ENCODE measurements at places on chromosomes 6 and 20.

DNA sequence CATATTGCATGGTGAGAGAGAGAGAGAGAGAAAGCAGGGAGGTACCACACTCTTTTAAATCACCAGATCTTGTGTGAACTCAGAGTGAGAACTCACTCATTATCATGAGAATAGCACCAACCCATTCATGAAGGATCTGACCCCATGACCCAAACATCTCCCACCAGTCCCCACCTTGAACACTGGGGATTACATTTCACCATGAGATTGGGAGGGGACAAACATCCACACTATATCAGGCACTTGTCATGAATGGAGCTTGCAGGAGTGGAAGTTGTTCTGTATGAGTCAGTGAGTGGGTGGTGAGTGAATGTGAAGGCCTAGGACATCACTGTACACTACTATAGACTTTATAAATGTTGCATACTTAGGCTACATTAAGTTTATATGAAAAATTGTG, 47.7 kb upstream of the RNF182 start:
- DNase-seq: no peak

DNA sequence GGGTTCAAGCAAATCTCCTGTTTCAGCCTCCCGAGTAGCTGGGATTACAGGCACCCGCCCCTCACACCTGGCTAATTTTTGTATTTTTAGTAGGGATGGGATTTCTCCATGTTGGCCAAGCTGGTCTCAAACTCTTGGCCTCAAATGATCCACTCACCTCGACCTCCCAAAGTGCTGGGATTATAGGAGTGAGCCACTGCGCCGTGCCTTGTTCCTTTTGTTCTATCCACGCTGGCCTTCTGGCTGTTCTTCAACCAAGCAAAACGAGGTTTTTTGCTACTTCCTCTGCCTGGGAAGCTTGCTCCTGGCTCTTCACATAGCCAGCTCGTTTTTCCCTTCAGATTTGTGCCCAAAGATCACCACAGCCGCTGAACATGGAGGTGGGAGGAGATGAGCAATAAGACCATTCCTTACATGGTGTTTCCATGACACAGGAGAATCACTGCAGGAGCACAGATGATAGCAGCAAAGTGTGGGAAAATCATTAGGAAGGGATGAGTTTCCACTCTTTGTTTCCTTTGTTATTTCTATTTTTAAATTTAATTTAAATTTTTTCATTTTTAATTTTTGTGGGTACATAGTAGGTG, 201.0 kb upstream of the ZNF217 start:
- DNase-seq: no peak

DNA sequence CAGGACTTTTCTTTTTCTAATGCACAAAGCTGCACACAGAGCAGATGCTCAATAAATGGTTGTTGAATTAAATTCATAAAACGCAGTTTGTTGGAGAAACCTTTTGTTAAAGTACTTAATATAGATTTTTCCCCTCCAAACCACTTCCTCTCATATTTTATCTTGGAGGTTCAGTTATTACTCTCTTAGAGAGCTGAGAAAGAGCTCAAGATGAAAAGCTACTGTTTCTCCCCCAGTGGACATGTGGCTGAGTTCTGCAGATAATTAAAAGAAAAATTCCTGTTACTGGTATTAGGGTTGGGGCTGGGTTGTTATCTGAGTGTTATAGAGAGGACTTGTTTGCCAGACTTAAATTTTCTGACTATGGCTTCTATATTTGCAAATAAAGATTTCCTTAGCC, 294.0 kb downstream of the TBC1D7 start:
- no peak for DNase-seq

DNA sequence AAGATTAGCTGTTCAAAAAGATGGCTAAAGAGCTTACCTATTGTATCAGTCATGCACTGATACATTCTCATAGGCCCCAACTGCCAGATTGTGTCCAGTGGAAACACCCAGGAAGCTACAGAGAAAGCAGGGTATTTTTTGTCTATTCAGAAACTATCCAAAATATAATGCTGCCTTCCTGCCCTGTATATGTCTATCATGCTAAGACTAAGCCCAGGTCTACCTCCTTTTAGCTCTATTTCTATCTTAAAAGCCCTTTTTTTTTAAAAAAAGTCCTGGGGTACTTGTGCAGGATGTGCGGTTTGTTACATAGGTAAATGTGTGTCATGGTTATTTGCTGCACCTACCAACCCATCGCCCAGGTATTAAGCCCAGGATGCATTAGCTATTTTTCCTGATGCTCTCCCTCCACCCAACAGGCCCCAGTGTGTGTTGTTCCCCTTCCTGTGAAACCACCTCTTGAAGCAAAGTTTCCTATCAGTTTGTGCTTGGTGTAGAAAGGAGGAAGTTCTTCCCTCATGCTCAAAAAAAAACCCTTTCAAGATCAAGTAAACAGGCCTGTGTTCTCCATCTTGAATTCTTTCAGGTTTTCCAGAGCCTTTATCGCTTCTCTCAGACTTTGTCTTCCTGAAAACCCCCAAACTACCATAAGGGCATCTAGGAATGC, 514 bp downstream of the DEFB129 start:
- DNase-seq: no peak

GRCh38 chr20:4901031-4901818, 100.1 kb downstream of the SLC23A2 start:
- DNase-seq: no peak
